ENCODE measurements at places on chromosomes 5 and 9.

DNA sequence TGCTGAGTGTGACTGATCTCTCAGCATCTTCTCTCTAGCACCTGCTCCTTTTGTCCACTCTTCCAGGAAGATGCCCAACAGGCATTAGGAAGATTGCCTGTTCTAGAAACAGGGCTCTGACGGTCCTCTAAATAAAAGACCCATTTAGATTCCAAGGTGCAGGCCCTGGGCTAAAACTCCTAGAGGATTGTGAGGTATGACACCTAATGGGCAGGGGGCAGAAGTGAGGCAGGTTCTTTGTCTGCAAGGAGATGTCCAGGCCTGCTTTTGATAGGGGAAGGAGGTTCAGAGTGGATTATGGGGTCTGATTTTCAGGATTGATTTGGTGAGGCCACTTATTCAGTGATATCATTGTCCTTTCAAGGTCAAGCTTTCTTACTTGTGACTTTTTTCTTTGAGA is 140.8 kb upstream of the TRPC7 start:
- DNase-seq: no peak

DNA sequence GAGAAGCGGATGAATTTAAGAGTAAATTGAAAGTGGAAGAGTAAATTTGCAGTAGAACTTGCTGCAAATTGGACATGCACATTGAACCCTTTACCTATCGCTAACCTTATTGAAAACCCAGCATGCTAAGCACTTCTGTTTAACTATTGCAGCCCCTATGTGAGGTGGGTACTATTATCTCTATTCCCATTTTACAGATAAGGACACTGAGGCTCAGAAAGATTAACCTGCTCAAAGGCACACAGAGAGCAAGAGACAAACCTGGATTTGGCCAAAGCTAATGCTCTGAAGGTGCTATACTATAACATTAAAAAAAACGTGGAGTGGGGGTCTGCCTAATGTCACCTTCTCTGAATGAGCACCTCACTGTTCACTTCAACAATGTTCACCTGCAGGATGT is 21.0 kb downstream of the SH3RF2 start:
- no peak for DNase-seq

DNA sequence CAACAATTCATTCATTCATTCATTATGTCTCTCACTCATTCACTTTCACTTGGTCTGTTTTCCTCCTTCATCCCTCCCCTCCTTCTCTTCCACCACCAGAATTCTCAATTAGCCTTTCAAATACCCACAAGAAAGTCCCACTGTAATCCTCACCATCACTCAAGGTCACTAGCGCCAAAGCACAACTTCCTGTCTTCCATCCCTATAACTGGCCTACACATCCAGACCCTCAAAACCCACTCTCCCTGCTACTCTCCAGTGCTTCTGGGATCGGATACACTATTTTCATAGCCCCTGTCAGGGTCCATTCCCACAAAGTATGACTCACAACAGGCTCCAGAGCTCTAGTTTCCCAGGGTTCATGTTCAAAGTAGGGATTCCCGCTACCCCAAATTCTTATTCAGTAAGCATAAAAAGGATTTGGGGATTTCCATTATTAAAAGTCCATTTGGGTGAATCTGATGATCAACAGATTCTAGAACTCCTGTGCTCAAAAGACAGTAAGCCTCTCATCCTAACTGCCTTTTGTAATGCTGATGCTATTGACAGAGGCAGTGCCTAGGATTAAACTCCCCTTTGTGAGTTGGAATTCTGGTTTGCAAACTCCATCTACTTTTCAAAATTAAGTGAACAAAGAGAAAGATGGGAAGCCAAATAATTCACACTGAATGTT is 250.9 kb downstream of the SEMA5A start:
- DNase-seq: no peak

GRCh38 chr5:67490543-67491321 is 294.1 kb upstream of the CD180 start:
- no peak for DNase-seq

DNA sequence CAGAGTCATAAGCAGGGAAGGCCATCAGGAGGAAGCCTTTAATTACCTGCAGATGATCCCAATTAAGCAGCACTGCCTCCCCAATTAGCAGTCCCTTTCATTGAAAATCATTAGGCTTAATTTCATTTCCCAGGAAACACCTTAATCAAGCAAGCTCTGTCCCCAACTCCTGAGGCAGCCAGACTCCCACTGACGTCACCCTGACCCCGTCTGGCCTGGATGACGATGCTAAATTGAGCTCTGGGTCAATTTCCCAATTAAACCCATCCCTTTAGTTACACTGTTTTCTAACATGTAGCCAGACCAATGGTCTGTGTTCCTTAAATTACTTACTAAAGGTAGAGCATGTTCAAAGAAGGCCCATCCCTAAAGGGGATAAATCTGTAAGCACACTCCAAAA is 84.0 kb upstream of the SPOCK1 start:
- DNase-seq: no peak

DNA sequence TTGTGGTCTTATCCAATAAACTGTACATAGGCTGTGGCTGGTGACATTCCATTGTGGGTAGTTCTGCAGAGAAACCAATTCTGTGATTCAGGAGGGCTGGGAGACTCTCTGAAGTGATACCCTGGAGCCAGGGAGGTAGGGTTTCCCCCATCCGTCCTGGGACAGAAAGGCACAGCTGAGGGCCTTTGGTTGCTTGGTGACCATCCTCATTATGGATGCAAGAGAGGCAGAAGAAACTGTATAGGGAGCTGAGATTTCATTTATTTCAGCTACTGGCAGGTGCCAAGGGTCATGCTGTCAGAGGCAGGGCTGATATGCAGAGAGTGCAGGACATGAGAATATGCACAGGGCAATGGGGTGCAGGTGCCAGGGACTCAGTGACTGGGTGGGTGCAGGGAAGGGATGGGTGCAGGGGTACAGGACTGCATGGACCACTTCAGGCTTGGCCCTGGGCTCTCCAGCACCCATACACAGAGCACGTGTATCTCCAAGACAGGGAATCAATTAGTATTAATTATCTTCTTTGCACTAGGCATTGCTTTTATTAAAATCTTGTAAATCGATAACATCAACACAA is 236.5 kb downstream of the ICE1 start:
- DNase-seq: no peak

GRCh38 chr5:103598997-103599566 is 36.5 kb upstream of the NUDT12 start:
- no peak for DNase-seq

DNA sequence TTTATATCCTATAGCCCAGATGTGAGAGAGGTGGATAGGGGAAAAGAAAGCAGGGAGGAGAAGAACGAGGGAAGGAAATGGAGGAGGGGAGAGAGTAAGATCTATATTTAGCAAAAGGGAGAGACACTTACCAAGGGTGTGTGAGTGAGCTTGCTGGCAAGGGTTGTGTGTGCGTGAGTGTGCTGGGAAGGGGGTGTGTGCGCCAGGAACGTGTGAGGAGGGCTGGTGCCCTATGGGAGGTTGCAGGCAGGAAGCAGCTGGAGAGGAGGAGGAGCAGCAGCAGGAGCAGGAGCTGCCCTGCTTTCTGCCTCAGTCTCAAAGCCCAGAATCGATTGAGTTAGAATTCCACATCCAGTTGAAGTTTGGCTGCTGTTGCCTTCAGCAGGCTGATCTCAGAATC is 148.3 kb upstream of the RUSC2 start:
- DNase-seq: no peak

GRCh38 chr9:83599071-83599470 is 23.9 kb upstream of the IDNK start:
- no peak for DNase-seq

DNA sequence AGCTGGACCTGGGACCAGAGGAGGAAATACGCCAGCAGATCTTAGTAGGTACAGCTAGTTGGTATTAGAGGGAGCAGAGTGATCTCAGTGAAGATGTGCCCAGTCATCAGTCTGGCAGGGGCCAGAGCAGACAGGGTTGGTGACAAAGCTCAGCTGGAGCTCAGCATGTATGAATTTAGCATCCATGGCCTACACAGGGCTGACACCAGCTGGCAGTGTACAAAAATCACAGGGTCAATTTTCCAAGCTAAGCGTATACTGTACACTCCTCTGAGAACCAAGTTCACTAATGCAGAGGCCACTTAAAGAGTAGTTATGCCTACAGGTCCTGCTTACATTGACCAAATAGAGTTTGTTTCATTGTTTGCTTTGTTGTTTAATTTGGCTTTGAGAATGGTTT is 146.6 kb downstream of the SLC24A2 start:
- no peak for DNase-seq

- peak; percentile 16 for DNase-seq
Measured at GRCh38 chr9:108184941-108185340, 670.8 kb downstream of the ACTL7B start.

GRCh38 chr5:110257971-110258370 is 468.5 kb downstream of the TMEM232 start:
- DNase-seq: no peak

- DNase-seq: no peak
Measured at GRCh38 chr5:96176022-96176421, 214.4 kb upstream of the ELL2 start.

- no peak for DNase-seq
Measured at GRCh38 chr9:9747787-9748186, 865.0 kb downstream of the PTPRD start.

DNA sequence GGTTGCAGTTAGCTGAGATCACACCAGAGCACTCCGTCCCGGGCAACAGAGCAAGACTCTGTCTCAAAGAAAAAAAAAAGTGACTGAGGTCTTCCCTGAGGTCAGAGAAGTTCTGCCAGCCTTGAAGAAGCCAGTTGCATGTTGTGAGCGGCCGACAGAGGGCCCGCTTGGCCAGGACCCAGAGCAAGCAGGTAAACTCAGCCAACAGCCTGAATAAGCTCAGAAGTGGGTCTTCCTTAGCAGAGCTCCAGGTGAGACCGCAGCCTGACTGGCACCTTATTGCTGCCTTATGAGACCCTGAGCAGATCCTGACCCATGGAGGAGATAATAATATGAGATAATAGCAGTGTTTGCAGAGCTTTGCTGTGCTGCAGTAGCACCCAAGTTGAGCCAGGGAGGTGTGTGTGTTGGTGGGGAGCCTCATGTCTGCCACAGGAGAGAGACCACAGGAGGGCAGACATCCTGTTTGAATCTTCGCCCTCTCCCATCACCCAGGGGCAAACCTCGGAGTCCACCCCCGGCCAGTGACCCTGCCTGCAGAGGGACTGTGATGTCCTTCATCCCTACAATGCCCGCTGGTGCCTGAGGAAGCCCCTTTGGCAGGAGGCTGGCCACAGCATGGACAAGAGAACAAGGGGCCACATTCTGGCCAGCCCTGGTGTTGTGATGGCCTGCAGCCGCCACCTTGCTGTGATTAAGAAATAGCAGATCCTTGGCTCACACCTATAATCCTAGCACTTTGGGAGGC is 10.8 kb upstream of the BARX1 start:
- no peak for DNase-seq

DNA sequence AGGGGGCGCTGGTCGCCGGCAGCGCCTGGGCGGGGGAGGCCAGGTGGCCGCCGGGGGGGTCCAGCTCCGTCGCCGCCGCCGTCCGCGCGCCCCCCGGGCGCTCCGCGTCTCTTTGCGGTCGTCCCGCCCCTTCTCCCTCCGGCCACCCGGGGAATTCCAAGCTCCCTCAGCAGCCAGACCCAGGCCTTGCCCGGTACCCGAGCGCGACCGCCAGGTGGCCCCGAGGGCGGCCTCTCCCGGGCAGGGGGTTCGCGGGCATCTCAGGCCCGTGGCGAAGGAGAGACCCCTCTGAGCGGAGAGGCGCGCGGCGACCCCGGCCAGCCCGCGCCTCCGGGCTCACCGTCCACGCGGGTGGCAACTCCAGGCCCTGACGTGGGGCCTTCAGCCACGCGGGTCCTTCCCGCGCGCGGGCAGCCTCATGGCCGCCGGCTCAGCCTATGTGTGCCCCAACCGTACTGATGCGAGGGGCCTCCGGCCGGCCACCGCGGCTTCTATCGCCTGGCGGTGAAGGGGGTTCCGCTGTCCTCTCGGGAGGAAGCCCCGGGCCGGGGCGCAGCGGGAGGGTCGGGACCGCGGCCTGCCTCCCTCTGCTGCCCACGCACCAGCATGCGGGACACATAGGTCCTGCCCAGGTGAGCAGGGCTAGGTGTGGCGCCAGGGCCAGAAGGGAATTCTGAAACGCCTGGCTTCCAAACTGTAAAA is 529 bp upstream of the NRARP start:
- no peak for DNase-seq

- no peak for DNase-seq
Measured at GRCh38 chr9:22373636-22374035, 73.0 kb upstream of the DMRTA1 start.

DNA sequence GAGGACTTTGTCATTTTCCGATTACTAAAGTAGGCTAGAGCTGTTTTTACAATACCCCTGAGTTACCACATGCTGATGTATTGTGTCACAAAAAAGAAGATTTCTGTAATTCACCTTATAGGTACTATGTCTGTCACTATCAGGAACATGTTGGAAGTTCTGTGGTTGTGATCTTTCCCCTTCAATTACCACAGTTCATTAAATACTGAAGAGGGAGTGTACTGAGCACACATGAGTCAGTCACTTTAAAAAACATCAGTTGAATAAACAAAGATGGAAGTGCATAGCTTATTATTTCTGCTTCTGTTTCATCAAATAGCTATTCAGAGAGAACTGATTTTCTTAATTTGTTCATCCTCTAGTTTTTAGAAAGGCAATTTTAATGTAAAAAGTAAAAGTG is 31.7 kb downstream of the AP3S1 start:
- DNase-seq: no peak

GRCh38 chr9:79912318-79913070 is 340.7 kb downstream of the TLE4 start:
- no peak for DNase-seq

DNA sequence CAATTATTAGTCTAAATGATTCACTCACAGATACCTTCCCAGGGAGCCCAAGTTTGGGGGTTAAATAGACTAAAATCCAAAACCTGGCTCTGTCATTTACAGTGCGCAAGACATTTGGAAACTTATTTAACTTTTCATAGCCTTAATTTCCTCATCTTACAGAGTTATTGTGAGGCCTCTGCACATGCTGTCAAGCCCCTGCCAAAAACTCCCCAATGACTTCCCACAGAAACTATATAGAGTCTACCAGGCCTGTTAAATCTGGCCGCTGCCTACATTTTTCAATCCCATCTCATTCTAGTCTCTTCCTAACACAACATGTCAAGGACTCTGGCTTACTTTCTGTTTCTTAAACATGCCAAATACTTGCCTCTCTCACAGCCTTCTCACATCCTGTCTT is 412.5 kb downstream of the ELAVL2 start:
- DNase-seq: no peak

DNA sequence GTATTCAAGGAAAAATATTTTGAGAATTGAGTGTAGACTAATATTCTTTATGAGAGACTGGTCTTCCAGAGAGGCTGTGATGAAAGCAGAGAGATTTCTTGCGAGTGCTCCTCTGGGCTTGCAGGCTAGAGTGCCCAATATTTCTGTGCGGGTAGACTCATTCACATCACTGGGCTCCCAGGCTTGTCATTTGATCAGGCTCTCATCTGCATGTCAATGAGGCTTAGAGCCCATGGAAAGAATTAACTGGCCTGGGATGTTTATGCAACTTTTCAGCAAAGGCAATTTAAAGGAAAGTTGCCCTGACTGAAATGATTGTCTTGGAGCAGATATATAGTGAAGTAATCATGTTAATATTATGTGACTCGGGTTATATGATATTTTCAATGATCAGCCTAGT is 42.3 kb downstream of the SNCAIP start:
- no peak for DNase-seq

- DNase-seq: no peak
Measured at GRCh38 chr9:16281707-16282106, 588.8 kb downstream of the BNC2 start.

GRCh38 chr5:95850391-95850894 is 27.9 kb upstream of the GLRX start:
- no peak for DNase-seq

All from SW 1271 (cell line).